Natural killer cell (primary cell): ENCODE measurements at places on chromosomes 7 and 10. TPM values are rescaled to one million over a fixed set of nuclear protein-coding genes. Genes with fewer than 3 reads are reported as not detected.
A peak's percentile ranks its signal among the peaks of the same experiment; 100 is the strongest.

- DNase-seq = no peak
These were observed 3.8 kb upstream of the DGKI start for GRCh38 chr7:137850571-137850970.

DNA sequence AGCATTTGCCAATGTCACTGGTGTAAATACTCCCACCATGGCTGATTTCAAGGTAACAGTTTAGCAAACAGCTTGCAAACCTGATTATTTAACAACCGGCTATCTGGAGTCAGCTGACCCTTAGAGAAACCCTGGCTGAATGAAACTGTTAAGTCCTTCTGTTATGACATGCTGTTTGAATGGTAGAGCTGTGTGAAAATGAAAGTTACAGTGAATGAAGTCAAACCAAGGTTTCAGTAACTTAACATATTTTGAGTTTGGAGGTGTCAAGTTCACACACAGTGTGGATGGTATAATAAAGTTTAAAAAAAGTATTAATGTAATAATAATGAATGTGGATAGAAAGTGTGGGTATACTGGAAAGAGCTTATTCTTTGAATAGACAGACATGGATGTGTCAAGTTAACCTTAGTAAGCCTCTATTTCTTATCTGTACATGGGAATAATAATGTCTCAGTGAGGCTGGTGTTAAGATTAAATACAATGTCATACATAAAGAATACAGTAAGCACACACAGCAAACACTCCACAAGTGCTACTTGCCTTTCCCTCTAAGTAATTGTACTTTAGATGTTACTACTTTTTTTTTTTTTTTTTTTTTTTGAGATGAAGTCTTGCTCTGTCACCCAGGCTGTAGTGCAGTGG lies 150.4 kb downstream of the TAX1BP1 start:
- DNase-seq = no peak

DNA sequence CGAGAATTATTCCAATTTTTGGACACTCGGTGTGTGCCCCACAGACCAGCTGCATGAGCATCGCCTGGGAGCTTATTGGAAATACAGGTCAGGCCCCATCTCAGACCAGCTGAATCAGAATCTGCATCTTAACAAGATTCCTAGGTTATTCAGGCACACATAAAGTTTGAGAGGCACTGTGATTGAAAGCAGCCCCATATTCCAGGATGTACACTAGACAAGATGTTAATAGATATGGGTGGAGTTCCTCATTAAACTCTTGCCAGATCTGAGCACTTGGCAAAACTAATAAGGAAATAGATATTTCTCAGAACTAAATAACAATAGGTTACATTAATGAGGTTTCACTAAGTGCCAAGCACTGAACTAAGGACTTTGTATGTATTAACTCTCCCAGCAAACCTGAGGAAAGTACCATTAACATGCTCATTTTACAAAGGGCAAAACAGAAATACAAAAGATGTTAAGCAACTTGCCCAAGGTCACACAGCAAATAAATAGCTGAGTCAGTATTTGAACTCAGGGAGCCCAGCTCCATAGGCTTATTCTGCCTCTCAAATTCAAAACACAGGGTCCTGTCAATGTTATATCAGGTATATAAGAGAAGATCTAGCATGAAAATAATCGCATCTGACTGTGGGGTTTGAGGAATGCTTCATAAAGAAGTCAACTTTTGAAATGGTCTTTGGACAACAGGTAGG lies 29.9 kb downstream of the PPP1R3C start:
- no peak for DNase-seq

GRCh38 chr7:66043681-66044497 lies 31.7 kb upstream of the ASL start:
- DNase-seq = peak; percentile 26

- peak; percentile 20 for DNase-seq
These were observed 1.3 kb downstream of the ANXA11 start for GRCh38 chr10:80203835-80204676.

DNA sequence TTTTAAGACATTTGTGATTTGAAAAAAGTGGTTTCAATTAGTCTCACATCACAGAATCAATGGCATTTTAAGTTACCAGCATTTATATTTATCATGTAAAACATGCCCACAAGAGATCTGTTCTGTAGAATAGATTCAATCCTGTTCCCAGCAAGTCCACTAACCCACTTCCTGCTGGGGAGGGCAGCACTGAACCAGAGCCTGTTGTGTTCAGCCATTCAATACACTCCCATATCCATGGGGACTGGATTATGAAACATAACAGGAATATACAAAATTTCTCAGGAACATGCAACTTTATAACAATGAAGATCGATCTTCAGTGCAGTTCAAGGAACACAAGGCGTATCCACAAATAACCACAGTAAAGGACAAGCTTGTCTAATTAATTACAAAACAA lies 24.4 kb upstream of the ANK3 start:
- DNase-seq = no peak

DNA sequence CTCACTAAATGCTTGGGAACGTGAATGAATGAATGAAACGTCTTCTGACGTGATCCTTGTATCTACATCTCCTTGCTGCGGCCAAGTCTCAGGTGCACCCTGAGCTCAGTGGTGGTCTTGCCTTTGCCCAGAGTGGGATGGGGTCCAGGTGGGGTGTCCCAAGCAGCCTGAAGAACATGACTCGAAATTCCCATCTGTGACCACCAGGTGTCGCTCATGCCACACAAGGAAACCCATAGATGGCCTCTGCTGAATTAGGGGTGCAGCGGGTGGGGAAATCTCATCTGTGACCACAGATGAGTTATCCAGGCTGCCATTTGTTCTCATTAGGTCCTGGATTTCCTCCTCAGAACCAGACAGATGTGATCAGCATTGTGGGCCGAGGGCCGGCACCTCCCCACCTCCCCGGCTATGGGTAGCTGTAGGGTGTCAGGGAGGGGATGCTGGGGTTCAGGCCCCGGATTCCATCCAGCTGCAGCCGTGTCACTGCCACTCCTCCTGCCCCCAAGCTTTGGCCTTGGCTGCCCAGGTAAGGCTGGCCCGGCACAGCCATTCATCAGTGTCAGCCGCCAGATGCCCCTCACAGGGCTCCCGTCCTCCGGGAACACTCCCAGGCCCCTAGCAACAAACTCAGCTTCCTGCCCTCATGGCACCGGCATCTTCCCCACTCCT lies 21.0 kb upstream of the GNA12 start:
- peak; percentile 91 for DNase-seq

DNA sequence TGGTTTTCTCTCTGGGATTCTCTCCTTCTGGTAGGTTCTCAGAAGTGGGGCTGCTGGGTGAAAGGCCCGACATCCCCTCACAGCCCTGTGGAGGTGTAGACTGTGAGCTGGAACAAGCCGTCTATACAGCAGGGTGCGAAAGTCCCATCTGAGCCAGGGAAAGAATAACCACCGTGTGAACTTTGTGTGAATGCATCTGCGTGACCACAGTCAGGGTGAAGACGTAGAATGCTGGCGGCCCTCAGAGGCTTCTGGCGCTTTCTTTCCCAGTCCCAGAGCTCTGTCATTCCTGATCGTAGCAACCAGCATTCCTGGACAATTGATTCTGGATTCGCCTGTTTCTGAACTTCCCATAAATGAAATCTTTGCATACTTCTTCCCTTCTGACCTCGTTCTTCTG lies 30.0 kb downstream of the ELFN1 start:
- no peak for DNase-seq

- no peak for DNase-seq
These were observed 247.1 kb downstream of the KCNMA1 start for GRCh38 chr10:77390481-77390891.

- no peak for DNase-seq
These were observed 59.5 kb upstream of the NPTX2 start for GRCh38 chr7:98557538-98558031.

DNA sequence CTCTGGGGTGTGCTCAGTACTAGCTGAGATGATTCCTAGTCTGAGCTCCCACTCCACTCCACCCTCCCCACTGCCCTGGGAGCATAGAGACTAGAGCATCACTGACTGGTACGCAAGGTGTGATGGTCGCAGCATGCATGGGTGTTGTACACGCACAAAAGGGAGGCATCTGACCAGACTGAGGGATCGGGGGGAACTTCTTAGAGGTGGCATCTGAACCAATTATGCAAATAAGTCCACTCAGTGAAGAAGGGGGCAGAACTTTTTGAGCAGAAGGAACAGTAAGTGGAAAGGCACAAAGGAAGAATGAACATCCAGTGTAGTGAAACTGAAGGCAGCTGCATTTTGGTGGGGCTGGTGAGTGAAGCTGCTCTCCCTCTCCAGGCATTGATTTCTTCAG lies 25.5 kb downstream of the PDSS1 start:
- no peak for DNase-seq

DNA sequence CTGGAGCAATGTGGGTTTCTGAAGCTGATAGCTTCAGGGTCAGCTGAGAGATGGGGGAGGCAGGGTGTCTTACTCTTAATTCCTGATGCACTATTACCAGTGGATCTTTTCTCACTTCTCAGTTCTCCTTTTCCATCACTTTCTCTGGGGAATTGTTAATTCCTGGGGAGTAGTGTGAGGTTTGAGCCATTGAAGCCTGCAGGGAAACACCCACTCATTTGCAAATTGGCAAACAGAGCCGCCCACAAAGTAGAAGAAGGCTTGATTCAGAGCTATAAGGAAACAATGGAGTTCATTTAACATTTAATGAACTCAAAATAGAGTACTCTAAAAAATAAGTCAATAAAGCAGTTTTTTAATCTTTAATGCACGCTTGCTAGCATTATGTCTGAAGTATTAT lies 4.3 kb upstream of the TECTB start:
- DNase-seq = no peak

DNA sequence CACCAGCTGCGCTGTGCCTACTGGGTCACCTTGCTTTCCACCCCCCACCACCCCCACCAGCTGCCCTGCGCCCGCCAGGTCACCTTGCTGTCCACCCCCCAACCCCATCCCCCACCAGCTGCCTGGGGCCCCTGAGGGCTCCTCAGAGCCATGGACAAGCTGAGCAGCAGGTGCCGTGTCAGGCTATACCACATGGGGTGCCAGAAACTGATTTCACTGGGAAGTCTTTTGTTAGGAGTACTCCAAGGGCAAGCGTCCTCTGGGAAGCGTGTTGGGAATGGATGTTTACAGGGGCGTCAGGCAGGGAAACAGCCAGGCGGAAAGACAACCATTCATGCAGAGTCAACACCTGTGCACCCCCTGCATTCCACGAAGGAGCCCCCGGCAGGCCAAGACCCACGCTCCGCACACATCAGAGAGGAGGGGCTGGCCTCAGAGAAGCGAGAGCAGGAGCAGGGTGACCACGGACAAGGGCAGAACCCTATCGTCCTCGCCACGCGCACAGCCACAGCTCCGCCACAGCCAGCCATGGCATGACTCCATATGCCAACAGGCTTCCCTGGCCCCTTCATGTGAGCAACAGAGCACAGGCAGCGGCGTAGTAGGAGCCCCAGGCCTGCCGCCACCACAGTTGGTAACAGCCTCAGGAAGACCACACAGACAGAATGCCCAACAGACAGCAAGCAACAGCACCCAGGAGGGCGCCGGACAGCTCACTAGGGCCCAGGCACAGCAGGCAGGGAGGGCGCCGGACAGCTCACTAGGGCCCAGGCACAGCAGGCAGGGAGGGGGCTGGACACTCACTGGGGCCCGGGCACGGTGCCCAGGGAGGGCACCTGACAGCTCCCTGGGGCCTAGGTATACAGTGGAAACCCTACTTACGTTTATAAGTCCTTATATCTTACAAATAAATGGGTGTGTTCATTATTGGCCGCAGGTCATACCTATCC lies 180.8 kb downstream of the MAD1L1 start:
- DNase-seq = no peak

GRCh38 chr7:88344956-88345832 lies 38.5 kb upstream of the STEAP4 start:
- no peak for DNase-seq

- no peak for DNase-seq
These were observed 79.6 kb upstream of the STRIP2 start for GRCh38 chr7:129354428-129355157.

DNA sequence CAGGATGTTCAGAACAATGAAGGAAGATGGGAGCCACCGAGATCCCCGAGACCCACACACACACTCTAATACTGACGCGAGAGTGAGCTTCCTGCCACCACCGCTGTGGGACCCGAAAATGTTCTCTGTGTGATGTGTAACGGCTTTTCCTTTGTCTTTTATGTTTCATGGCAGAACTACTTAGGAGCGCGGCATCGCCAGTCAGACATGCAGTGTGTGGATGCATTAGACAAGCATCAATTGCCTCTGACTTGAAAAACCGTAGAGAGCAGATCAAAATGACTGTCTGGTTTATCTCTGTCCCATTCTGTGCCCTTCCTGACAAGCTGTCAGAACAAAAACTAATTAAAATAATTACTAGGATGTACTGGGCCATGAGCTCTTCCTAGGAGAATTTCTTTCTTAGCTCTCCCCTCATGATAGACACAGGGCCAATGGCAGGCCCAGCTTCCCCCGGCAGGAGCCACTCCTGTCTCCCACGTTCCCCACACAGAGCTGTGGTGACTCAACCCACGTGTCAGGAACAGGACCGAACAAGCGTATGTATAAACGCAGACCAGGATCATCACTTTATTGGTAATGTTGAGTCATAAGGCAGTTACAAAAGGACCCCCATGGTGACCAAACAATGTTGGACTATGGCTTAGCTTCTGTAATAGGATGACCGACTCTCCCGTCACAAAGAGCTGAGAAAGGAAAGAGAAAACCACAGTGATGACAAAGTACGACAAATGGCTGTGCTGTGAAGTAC lies 705.0 kb downstream of the PARD3 start:
- DNase-seq = no peak

- no peak for DNase-seq
These were observed 1037.1 kb downstream of the GATA3 start for GRCh38 chr10:9091530-9092093.

- DNase-seq = no peak
These were observed 90.5 kb downstream of the PDGFA start for GRCh38 chr7:428927-429827.

- DNase-seq = no peak
These were observed 742 bp upstream of the TYSND1 start for GRCh38 chr10:70147259-70147625.

DNA sequence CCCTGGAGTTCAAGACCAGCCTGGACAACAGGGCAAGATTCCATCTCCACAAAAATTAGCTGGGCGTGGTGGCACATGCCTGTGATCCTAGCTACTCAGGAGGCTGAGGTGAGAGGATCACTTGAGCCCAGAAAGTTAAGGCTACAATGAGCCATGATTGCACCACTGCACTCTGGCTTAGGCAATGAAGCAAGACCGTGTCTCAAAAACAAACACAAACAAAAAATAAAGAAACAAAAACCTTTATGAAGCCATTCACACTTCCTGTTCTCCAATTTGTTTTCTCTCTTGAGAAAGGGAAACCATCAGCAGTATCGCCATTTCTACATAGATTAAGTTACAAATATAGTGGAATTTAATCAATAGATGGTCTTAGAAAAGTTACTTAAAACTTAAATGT lies 19.8 kb downstream of the YME1L1 start:
- DNase-seq = no peak

- DNase-seq = no peak
These were observed 149.7 kb downstream of the KMT2E start for GRCh38 chr7:105163718-105164117.

Gene TUBAL3
- not detected for total RNA-seq

Gene INSYN2A
- not detected for total RNA-seq

Gene OPN1SW
- total RNA-seq = not detected

Gene ANKMY2
- total RNA-seq = 21.4 TPM

Gene ATOH7
- not detected for total RNA-seq

Gene GDI2
- total RNA-seq = 104 TPM

Gene SUMF2
- total RNA-seq = 130 TPM

Gene TET1
- 4.5 TPM for total RNA-seq

Gene FOXP2
- total RNA-seq = not detected
